ENCODE measurements at places on chromosomes 5 and 9. TPM values are rescaled to one million over a fixed set of nuclear protein-coding genes. Genes with fewer than 3 reads are reported as not detected.

Gene C9orf43
- 0.16 TPM for total RNA-seq

Gene PCDHGB2
- 4.1 TPM for total RNA-seq

Gene TSLP
- total RNA-seq = 2.5 TPM

Gene IFNB1
- not detected for total RNA-seq

Gene HNRNPA0
- total RNA-seq = 9.9 TPM

Gene ATP10B
- total RNA-seq = not detected

Measured in bronchial smooth muscle cell (primary cell).